OCI-LY7 (cell line): ENCODE measurements at places on chromosomes 6 and 20.

DNA sequence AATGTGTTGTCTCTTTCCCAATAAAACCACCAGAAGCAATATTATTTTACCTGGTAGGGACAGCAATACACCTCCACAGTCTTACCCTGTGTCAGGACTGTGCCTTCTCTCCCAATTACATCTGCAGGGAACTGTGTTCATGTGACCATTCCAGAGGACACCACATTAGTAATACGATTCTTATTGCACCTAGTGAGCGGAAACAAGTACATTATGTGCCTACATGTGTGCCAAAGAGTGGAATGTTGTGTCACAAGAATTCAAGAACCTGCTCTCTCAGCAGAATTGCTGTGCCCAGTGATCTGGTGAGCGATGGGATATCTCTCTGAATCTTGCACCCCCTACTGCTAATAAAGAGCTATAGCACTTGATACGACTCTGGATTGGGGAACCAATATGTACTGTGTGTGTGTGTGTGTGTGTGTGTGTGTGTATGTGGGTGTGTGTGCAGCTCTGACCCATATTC, 57.4 kb upstream of the FOXC1 start:
- peak; percentile 4 for DNase-seq

DNA sequence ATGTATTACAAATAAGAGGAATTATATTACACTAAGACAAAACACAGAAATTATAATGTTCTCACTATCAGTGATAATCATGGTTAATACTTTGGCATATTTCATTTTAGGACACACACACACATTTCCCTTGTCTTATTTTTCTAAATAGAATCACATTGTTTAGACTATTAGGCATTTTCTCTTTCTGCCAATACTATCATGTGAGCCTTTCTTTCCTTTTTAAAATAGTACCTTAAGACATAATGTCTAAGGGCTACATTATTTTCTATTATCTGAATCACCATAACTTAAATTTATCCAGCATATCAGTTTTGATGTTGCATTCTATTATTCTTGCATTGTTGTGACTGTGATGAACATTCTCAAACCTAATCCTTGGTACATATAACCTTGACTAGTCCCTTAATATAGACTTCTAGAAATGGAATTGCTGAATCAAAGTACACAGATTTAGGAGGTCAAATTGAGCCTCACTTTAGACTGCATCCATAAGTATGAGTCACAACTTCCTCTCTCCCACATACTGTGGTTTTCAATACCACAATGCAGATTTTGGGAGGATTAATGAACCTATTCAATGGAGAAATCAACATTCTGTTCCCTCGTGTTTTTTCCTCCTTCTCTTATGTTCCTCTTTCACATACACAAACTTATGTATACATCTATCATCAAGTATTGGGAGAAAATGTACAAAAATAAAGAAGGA, 212.6 kb downstream of the MOXD1 start:
- DNase-seq, result no peak

DNA sequence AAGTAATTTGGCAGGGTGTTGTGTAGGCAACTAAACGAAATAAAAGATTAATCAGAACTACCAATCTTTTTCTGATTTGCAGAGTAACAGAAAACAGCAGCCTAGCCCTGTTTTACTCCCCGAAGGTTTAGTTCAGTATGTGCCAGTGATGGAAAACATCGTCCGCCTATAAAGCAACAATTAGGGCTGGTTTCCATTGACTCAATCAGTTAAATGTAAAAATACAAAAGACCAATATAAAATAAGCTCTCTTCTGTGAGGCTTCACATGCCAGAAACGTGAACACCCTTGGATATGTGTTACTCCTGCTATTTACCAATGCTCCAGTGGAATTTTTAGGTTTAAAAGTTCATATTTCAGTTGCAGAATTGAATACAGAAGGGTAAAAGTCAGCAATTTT, 210.5 kb upstream of the RSPO3 start:
- no peak for DNase-seq

GRCh38 chr20:62010551-62011402, 54.9 kb downstream of the TAF4 start:
- DNase-seq, result peak; percentile 71

DNA sequence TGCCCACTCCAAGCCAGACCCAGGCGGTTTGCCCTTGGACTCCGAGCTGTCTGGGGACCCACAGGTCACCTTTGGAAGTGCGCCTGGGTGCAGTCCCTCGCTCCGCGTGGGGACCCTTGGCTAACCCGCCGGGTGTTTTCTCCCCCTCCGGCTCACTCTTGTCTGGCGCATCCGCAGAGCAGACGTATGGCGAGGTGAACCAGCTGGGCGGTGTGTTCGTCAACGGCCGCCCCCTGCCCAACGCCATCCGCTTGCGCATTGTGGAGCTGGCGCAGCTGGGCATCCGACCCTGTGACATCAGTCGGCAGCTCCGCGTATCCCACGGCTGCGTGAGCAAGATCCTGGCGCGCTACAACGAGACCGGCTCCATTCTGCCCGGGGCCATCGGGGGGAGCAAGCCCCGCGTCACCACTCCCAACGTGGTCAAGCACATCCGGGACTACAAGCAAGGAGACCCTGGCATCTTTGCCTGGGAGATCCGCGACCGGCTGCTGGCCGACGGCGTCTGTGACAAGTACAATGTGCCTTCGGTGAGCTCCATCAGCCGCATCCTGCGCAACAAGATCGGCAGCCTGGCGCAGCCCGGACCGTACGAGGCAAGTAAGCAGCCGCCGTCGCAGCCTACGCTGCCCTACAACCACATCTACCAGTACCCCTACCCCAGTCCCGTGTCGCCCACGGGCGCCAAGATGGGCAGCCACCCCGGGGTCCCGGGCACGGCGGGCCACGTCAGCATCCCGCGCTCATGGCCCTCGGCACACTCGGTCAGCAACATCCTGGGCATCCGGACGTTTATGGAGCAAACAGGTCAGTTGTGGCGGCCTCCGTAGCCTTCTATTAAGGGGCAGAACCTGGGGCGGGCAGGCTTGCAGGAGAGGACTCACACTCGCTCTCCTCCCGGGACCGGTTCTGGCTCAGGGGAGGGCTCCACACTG, 1.1 kb downstream of the PAX1 start:
- DNase-seq, result no peak

GRCh38 chr6:138455746-138456400, 43.4 kb downstream of the NHSL1 start:
- peak; percentile 61 for DNase-seq

- DNase-seq, result no peak
These were observed 43.5 kb upstream of the FRMD1 start for GRCh38 chr6:168122521-168122920.

DNA sequence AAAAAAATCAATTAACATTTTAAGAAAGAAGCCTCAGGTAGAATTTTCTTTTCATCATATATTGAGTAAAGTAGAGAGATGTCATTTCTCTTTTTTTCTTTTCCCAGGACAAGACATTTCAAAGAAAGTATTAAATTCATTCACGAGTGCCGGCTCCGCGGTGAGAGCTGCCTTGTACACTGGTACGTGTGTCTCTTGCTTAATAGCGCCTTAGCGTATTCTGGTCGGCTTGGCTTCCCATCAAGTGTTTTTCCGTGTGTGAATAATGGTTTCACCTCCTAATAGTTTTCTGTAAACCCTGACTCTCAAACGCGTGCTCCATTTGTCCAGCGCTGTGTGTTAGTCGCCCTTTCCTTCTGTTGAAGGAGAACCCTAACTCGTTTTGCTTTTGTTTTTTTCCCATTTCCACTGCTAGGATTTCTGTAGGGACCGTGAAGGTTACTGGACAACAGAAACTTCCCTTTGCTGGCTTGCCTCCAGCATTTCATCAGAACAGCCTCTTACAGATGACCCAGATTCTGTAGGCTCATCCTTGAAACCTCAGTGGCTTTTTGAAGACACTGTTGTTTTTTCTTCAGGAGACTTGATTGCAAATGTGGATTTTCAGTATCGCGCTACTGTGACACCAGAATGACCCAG, 45.7 kb upstream of the IRF4 start:
- no peak for DNase-seq

- DNase-seq, result peak; percentile 16
These were observed 14.2 kb upstream of the FAM8A1 start for GRCh38 chr6:17585766-17586490.

GRCh38 chr20:35345189-35345588, 53.0 kb upstream of the FAM83C start:
- DNase-seq, result no peak

- no peak for DNase-seq
These were observed 42.4 kb downstream of the RBL1 start for GRCh38 chr20:37053230-37053950.

GRCh38 chr6:29627755-29628418, 5.1 kb downstream of the GABBR1 start:
- DNase-seq, result peak; percentile 55

- DNase-seq, result peak; percentile 14
These were observed 7.4 kb upstream of the COX4I2 start for GRCh38 chr20:31630187-31630790.

GRCh38 chr6:102918161-102918560, 1524.7 kb downstream of the GRIK2 start:
- no peak for DNase-seq

GRCh38 chr20:62926229-62927127, at the start of gene DIDO1:
Gene DIDO1 (minus strand): TSS chr20:62926505.
- peak; percentile 93 for DNase-seq

GRCh38 chr6:29797135-29797534, 30.5 kb upstream of the HLA-G start:
- DNase-seq, result no peak

DNA sequence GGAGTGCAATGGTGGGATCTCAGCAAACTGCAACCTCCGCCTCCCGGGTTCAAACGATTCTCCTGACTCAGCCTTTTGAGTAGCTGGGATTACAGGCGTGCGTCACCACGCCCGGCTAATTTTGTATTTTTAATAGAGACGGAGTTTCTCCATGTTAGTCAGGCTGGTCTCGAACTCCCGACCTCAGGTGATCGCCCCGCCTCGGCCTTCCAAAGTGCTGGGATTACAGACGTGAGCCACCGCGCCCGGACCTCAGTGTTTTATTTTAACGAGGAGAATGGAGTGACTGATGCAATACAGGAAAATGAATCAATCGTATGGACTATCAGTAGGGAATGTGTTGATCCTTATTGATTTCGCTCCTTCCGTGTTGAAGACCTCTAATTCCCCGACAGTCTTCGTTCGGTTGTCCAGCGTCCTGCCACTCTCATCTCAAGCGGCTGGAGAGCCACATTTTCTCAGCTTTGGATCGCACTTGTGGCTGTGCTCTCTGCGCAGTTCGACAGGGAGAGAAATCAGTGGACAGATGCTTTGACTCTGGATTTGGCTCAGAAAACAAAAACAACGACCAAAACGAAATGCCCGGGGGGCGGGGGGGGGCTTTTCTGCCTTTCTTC, 166.2 kb downstream of the TRIM27 start:
- DNase-seq, result no peak

- DNase-seq, result peak; percentile 90
These were observed 89.2 kb downstream of the RSPH3 start for GRCh38 chr6:158910484-158911440.

- no peak for DNase-seq
These were observed 182.1 kb upstream of the SNX9 start for GRCh38 chr6:157640746-157641451.

DNA sequence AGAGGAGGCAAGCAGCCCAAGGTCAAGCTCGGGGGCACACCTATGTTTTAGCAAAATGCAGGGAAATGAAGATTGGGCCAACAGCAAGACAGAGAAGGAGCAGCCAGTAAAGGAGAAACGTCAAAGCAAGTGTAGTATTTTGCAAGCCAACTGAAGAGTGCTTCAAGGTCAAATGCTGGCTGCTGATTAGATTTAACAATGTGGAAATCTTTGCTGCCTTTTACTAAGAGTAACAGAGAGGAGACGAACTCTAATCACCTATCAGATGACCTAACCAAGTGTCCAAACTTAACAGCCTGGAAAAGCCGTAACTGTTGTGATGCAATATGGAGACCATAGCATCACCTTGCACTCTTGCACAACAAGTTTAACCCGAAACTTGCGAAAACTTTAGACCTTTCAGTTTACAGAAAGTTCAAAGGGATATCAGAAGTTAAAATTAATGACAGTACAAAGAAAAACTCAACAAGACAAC, 30.4 kb downstream of the AKIRIN2 start:
- no peak for DNase-seq

GRCh38 chr6:114428341-114428740, 85.5 kb upstream of the HS3ST5 start:
- DNase-seq, result no peak

DNA sequence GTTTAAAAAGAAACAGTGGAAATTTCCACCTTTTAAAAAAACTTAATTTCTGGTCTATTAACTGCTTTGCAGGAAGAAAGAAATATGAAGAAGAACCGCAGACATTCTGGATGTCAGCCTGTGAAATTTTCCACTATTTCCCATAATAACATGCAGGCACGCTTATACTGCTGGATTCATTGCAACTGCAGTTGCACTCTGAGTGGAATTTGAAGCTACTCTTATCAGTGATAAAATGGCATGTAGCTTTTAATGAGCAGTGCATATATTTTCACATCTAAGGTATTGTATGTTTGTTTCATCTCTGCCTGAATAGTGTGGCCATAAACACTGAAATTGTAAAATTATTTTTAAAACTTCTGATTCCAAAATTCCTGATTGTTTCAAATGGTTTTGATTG, 28.2 kb downstream of the NCOA3 start:
- DNase-seq, result no peak

DNA sequence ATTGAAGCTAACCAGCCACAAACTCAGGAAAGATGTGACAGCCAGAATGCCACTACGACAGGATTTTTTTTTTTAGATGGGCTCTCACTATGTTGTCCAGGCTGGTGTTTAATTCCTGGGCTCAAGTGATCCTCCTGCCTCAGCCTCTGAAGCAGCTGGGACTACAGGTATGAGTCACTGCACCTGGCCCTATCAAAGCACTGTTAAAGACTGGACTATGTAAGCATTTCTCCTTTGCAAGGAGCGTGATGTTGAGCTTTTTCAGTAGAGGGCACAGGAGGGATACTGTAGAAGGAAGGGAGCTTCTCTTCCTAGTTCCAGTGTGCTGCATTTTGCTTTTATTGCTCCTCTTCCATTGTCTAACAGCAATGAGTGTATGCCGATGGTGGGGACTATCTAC, 35.8 kb downstream of the ZBTB9 start:
- peak; percentile 7 for DNase-seq

DNA sequence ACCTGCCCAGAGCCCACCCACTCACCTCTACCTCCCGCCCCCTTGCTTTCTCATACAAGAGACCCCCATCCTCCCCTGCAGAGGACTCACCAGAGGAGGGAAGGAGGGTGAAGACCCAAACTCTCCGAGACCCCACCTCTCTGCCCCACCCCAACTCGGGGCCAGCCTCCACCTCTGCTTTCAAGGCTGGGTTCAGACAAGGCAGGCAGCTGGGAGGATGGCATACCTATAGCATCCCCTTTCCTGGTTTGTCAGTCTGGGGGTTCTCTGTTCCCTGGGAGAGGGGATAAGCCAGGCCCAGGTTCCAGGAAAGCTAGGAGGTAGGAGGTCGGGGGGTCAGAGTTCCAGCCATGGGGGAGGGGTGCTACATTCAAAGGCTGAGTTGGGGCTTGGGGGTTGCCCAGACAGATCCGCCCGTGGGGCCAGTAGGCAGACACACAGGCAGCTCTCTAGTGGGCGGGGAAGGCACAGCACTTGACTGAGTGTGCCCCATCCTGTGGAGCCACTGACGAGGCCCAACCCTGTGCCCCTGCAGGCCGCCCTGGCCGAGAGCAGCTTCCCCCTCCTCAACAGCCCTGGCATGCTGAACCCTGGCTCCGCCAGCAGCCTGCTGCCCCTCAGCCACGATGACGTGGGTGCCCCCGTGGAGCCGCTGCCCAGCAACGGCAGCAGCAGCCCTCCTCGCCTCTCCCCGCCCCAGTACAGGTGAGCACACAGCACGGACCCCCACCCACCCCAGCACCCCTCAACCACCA, 40.8 kb upstream of the MDFI start:
- DNase-seq, result no peak

- DNase-seq, result peak; percentile 92
These were observed 107.4 kb downstream of the SCML4 start for GRCh38 chr6:107716688-107717089.

- no peak for DNase-seq
These were observed 2.9 kb upstream of the LY6G6D start for GRCh38 chr6:31712296-31712695.
